CD4-positive, alpha-beta T cell treated with Interleukin-1 beta for 1 hour (primary cell): ENCODE measurements at places on chromosomes 6 and 20.

- DNase-seq = no peak
Observed at GRCh38 chr6:104434519-104434918, 425.2 kb downstream of the HACE1 start.

- DNase-seq = no peak
Observed at GRCh38 chr20:10023911-10024310, 10.9 kb upstream of the ANKEF1 start.

GRCh38 chr6:114096561-114097172 is 125.7 kb upstream of the HDAC2 start:
- no peak for DNase-seq

GRCh38 chr6:124197148-124197547 is 393.5 kb downstream of the NKAIN2 start:
- DNase-seq = no peak

DNA sequence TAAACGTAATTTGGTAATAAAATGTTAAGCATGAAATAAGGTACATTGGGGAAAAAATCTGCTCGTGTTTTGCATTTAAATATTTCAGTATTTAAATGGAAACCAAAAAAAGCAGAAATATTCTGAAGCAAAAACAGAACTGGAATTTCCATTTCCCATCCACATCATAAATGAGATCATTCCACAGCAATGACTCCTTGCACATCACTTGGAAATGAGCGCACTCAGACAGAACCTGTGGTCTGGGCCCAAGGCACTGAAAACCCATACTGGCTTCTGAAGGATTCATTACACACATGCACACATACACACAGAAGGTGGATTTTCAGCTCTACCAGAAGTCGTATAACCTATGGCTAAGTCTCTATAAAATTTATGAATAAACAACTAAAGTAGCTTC is 174.8 kb downstream of the IBTK start:
- DNase-seq = no peak

DNA sequence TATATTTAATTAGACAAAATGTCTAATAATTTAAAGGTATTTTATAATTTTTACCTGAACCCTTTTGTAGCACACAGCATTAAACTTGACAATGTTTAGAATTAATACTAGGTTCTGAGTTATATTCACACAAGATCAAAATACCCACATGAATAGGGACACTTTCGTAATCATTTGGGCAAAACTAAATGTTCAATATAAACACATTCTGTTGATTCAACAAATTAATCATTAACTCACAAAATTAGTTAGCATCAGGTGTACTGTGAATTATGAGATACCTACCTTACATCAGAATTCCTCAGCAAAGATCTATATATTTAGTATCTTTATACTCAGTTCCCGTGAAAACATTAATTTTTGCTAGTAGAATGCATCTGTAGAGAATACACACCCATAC is 481.5 kb upstream of the MANEA start:
- no peak for DNase-seq
